Omental fat pad (tissue), 4 donors: ENCODE measurements at places on chromosomes 16 and 17. TPM values are rescaled to one million over a fixed set of nuclear protein-coding genes. Genes with fewer than 3 reads are reported as not detected.

The HSD17B1 gene
- total RNA-seq: 1.6 TPM

The FAM20A gene
- total RNA-seq: 13.9 TPM

The CD300LB gene
- 0.69 TPM for total RNA-seq

The ADAMTS18 gene
- 21.1 TPM for total RNA-seq

The TRIM65 gene
- 37.4 TPM for total RNA-seq

The PRCD gene
- total RNA-seq: 20.0 TPM
